Activated T-cell treated with anti-CD3 and anti-CD28 coated beads, Interleukin-2, amount 50 U/mL, for 72 hours (primary cell): ENCODE measurements at places on chromosomes 7 and 10. TPM values are rescaled to one million over a fixed set of nuclear protein-coding genes. Genes with fewer than 3 reads are reported as not detected.

Gene HYAL4
- total RNA-seq: 0.48 TPM

Gene DDX21
- total RNA-seq: 148 TPM

Gene FRMPD2
- not detected for total RNA-seq

GRCh38 chr7:91549878-91550277, 285.6 kb downstream of the FZD1 start:
- no peaks in the 10 kb centered on the region for H3K4me1 ChIP-seq
- H3K4me3 ChIP-seq: no peak overlapping the region
- H3K27ac ChIP-seq: no peak overlapping the region
- no peaks in the 10 kb centered on the region for H3K36me3 ChIP-seq
- H3K27me3 ChIP-seq: no peaks in the 10 kb centered on the region
- no peak for DNase-seq

DNA sequence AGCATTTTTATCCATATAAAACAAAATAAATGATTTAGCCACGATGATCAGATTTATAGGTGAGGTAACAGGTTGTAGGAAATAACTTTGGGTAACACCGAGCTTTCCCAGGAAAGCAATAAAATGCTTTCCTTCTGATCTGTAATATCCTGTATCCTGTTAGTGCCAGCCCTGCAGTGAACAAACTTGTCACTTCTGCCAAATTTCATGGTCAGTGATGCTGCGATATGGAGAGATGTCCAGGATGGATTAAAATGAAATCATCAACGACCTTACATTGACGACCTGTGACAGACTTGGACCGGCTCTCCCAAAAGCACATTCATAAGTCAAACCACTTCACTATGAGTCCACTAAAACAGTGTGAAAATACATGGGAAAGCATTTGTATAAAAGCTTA, 608.0 kb upstream of the NRP1 start:
- no peaks in the 10 kb centered on the region for H3K4me1 ChIP-seq
- no peak for DNase-seq
- H3K27me3 ChIP-seq: no peaks in the 10 kb centered on the region
- H3K36me3 ChIP-seq: no peaks in the 10 kb centered on the region
- H3K4me3 ChIP-seq: no peak overlapping the region

Gene OPALIN
- total RNA-seq: not detected

- no peak overlapping the region for H3K4me3 ChIP-seq
- no peaks in the 10 kb centered on the region for H3K36me3 ChIP-seq
- H3K27ac ChIP-seq: no peak overlapping the region
- DNase-seq: no peak
- no peaks in the 10 kb centered on the region for H3K27me3 ChIP-seq
These were observed 759.4 kb downstream of the GRID1 start for GRCh38 chr10:85607043-85607695.

Gene HOXA7
- not detected for total RNA-seq

DNA sequence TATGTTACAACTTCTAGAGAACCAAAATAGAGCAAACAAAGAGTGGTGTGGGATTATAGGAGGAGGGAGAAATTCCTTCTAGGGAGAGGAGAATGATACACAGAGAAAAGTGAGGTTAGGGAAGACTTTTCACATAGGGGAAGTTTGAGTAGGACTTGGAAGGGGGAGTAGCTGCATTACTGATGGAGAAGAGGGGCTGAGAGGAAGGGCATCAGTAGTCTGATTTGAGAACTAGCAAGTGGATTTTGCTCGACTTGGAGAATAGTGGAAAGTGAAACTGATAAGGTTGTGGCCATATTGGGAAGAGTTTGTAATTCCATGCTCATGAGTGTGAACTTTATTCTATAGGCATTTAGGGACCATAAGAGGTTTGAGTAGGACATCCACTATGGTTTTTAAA, 6.1 kb downstream of the NRF1 start:
- peak overlapping the region; percentile 42 for H3K4me3 ChIP-seq
- H3K4me1 ChIP-seq: peaks cover 70% of the 10 kb centered on the region
- H3K36me3 ChIP-seq: peaks cover 8% of the 10 kb centered on the region
- peak overlapping the region; percentile 53 for H3K27ac ChIP-seq
- no peaks in the 10 kb centered on the region for H3K27me3 ChIP-seq
- DNase-seq: no peak

- H3K4me1 ChIP-seq: no peaks in the 10 kb centered on the region
- H3K36me3 ChIP-seq: no peaks in the 10 kb centered on the region
- no peak overlapping the region for H3K27ac ChIP-seq
- peaks cover 11% of the 10 kb centered on the region for H3K27me3 ChIP-seq
These were observed 85.1 kb downstream of the KLF6 start for GRCh38 chr10:3699916-3700315.

DNA sequence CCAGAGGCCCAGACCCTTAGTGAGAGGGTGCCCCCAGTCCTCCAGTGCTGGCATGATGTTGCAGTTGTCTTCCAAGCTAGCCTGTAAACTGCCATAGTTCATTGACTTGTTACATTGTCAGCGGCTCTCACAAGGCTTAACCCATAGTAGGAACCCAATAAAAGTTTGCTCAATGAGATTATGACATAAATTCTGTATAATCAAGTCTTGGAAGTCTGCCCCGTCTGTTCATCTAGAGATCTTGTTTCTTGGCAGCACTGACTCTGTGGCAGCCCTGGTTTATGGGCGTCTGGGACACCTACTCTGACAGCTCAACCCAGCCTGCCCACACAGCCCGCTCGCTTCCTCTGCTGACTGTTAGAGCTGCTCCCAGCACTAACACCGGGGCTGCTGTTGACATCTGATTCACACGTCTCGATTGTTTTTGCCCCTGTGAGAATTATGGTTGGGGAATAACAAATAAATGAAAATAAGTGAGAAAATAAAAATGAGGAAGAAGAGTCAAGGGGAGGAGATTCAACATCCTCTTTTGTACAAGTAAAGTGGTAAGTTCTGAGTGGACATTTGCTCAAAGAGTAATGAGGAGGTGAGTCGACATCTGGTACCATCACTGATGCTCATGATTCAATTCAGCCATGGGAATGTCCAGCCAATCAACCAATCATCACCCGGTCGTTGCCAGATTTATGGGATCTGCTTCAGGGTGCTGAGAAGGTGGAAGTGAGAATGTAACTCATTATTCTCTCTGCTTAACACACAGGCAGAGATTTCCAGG, 160.8 kb downstream of the SPAG6 start:
- peaks cover 22% of the 10 kb centered on the region for H3K27me3 ChIP-seq
- H3K36me3 ChIP-seq: peaks cover 4% of the 10 kb centered on the region
- DNase-seq: peak; percentile 60
- H3K4me1 ChIP-seq: peaks cover 7% of the 10 kb centered on the region
- H3K27ac ChIP-seq: peak overlapping the region; percentile 52
- H3K4me3 ChIP-seq: peak overlapping the region; percentile 86

Gene PLA2G12B
- total RNA-seq: not detected
